Hindlimb muscle (tissue), 1 donor: ENCODE measurements at places on chromosomes 11 and 22. TPM values are rescaled to one million over a fixed set of nuclear protein-coding genes. Genes with fewer than 3 reads are reported as not detected.

- no peak for DNase-seq
Observed at GRCh38 chr11:21588754-21589153, 604.1 kb upstream of the ANO5 start.

- no peak for DNase-seq
Observed at GRCh38 chr11:102807921-102808320, 10.0 kb upstream of the MMP1 start.

GRCh38 chr22:46078241-46079092 is 71.9 kb upstream of the PPARA start:
- no peak for DNase-seq

GRCh38 chr22:43511276-43511910 is 99.6 kb downstream of the MPPED1 start:
- no peak for DNase-seq

DNA sequence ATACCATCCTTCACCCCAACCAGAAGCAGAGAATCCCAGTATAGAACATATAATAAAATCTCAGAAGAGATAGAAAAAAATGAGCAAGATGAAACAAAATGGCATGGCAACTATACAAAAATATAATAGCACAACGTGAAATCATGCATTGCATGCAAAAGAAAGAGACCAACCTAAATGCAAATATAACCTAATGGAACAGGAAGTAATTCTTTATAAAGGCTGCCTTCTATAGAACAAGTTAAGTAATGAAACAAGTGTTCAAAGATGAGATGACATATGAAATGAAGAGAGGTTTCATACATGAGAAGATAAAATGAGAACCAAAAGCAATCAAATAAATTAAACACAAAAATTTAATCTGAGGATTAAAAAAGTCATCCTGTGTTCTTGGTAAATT is 18.5 kb upstream of the ARHGAP20 start:
- DNase-seq: no peak

DNA sequence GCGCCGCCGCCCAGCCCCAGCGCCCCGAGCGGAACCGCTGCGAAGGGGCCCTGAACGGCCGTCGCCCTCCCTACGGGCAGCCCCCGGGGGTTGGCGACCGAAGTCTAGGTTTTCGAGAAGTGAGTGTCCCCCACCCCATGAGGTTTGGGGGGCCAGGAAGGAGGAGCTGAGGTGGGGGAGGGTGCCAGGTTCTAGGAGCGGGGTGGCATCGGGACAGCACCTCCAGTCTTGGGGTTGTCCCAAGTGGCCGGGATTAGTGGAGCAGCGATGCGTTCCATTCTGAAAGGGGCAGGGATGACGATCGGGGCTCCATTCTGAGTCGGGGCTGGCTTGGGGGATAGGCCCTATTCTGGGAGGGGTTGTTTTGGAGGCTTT is 408 bp downstream of the PPP2R5B start:
- no peak for DNase-seq

GRCh38 chr11:83694191-83694910 is 408.2 kb upstream of the CCDC90B start:
- DNase-seq: peak; percentile 29

- DNase-seq: no peak
Observed at GRCh38 chr11:14672635-14673034, 29.0 kb downstream of the PDE3B start.

- DNase-seq: no peak
Observed at GRCh38 chr11:2540992-2541680, 96.3 kb downstream of the KCNQ1 start.

- DNase-seq: no peak
Observed at GRCh38 chr11:96173422-96173821, 169.6 kb downstream of the MAML2 start.

GRCh38 chr22:41123151-41123550 is 30.8 kb downstream of the EP300 start:
- no peak for DNase-seq

OR8D4 gene
- polyA plus RNA-seq: 0.18 TPM

DNA sequence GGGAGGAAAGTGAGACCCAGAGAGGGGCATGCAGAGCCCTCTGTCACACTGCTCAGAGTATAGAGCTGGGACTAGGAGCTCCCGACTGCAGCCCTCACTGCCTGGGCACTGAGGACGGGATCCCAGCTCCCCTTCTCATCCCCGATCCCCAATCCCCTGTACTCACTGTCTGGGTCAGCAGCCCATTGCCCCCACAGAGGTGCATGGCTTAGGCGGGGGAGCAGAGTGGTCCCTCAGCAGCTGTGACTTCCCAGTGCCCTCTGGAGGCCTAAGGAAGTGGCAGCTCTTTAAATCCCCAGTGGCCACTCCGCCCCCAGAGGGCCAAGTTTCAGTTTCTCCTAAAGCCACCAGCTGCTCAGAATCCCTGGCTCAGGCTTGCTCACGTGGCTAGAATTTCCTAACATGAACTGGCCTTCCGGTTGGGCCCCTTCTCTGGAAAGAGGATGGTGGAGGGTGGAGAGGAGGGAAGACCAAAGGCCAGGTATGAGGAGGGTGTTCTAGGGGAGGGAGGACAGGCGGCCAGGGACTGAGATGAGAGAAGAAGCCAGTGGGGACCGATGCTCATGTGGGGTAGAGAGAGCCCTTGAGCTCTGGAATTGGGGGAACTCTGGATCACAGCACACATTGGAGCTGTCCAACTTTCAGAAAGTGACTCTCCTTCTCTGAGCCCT is at the start of gene BATF2:
Gene BATF2 (minus strand): TSS at position 262 of the 671 bp plus-strand sequence. CDS start 57 bp downstream, at position 205.
- DNase-seq: no peak
